ENCODE measurements at places on chromosomes 6 and 20.
A peak's percentile ranks its signal among the peaks of the same experiment; 100 is the strongest.

DNA sequence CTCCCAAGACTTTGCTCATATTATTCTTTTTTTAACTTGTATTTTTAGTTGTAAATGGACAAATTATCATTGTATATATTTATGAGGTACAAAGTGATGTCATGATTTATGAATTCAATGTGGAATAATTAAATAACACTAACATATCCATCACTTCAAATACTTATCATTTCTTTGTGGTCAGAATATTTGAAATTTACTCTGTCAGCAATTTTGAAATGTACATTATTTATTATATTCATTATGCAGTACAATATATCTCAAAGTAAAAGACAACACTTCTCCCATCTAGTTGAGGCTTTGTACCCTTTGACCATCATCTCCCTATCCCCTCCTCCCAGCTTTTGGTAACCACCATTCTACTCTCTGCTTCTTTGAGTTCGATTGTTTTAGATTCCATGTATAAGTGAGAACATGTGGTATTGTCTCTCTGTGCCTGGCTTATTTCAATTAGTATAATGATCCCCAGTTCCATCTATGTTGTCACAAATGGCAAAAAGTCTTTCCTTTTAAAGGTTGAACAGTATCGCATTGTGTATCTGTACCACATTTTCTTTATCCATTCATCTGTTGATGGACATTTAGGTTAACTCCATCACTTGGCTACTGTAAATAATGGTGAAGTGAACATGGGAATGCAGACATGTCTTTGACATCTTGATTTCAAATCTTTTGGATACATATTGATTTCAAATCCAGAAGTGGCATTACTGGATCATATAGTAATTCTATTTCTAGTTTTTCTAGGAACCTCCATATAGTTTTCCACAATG, 197.2 kb downstream of the KIF6 start:
- no peak for DNase-seq

- no peak for DNase-seq
Observed at GRCh38 chr6:134544737-134545136, 226.8 kb upstream of the SGK1 start.

- DNase-seq, result no peak
Observed at GRCh38 chr20:2805689-2806350, 5.4 kb upstream of the CPXM1 start.

- DNase-seq, result no peak
Observed at GRCh38 chr20:2768632-2769015, 31.8 kb downstream of the CPXM1 start.

DNA sequence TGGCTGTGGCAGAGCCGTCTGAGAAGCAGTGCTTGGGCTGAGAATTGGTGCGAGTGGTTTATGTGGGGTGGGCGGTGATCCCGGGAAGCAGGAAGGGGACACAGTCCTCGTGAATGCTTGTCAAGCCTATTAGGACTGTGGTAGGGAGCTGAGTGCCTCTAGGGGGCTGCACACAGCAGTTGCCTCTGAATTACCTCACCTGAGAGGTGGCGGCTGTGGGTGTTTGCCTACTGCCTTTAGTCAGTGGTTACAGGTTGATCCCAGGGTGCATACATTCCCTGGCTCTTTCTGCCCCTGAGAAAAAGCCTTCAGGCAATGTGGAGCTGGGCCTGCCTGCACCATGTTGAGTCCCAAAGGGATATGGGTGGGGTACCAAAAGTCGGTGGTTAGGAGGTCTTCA, 5.2 kb downstream of the AP5S1 start:
- no peak for DNase-seq

DNA sequence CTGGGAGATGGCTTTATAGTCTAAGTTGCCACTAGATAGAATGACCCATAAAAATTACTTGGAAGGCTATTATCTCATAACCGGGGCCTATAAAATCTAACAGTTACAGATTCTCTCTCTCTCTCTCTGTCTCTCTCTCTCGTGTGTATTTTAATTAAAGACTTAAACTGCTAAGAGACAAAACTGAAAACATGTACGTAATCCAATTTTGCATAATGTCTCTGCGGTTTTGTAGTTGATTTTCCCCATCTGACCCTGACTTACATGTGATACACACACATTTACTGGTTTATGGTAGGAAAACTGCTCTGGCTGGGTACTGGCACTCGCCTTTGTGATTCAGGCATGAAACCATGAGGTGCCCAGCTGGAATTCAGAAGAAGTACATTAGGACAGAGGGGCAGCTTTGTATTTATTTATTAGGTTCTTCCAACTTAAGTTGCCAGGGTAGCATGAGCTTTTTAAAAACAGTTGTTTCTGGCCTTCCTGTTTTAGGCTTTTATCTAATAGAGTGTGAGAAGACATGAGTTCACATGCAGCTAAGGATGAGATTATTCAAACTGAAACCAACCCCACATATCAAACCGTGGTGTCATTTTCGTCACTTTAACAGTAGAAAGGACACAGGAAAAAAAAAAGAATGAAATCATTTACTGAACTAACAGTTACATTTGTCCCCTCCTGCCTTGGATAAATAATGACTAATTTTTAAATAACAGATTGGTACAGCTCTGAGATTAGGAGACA, 182.5 kb downstream of the GMPR start:
- DNase-seq, result no peak

DNA sequence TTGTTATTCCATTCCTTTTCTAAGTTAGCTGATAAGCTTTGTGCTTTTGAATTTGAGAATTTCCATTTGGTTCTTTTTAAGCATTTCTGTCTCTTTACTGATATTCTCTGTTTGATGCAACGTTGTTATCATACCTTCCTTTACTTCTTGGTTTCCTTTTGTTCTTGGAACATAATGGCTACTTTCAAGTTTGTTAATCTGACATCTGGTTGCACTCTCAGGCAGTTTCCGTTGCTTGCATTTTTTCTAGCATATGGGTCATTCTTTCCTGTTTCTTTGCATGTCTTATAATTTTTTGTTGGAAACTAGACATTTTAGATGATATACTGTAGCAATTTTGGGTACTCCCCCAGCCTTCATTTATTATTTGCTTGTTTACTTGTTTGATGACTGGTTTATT, 12.5 kb downstream of the CDC5L start:
- DNase-seq, result no peak

- DNase-seq, result no peak
Observed at GRCh38 chr6:41814629-41815028, 27.1 kb downstream of the TOMM6 start.

DNA sequence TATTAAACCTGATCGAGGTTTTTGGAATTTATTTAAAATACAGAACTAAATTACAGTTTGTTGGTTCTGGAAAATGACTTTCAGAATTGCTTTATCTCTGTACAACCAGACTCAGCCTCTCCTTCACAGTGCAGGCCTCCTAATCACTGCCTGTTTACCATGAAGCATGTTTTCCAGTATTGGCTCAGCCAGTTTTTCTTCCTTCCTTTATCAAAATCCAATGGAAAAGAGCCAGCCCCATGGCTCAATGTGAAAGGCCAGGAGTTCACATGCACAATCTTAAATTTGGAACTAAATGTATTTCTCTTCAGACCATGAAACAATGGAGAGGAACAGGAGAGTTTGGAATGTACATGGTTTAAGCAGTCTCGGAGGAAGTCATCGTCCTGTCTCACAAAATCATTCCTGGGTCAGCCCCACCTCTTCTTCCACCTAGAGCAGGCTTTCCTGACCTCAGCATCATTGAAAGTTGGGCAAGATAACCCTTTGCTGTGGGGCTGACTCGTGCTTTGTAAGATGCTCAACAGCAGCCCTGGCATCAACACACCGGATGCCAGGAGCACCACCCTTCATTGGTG, 680.9 kb upstream of the AGPAT4 start:
- DNase-seq, result no peak

DNA sequence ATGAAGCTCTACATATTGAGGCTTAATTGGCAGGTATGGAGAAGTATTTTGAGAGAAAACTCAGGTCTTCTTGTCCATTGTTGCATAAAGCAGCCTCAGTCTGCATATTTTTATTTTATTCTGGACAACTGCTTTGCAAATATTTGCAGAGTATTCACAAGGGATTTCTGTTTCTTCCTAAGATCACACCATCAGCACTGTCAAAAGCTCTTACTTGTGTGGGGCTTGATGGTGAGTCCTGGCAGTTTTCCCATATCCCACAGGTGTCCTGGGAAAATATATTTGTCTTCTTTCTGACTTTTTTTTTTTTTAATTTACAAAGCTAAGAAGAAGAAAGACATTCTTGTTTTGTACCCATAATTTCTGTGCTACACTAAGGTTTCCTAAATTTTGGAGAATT, 16.9 kb upstream of the MLIP start:
- DNase-seq, result no peak

DNA sequence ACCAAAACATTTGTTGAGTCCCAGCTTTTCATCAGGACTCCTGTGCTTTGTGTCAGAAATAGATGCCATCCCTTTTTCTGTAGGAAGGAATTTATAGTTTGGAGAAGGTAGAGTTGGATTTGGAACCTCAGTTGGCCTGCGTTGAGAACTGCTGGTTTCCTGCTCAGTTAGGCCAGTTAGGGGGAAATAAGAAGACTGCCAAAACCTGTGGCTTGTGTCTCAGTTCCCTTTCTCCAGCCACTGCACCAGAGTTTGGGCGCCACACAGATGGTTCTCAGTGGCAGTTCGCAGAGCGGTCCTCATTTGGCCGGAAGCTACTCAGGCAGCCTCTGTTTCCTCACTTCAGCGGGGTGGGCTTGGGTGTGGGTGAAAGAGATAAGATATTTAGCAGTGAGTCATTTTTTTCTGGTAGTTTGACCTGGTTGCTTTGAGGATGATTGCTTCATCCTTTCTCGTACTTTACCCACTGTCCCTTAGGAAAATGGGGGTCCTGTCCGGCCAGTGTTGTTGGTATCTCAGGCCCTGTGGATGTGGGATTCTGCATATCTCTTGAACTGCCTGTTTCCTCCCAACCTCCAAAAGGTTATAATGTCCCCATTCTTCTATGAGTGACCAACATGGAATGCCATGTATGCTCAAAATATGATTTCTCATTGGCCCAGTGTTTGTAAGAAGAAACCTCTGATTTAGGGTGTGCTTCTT, 53.7 kb downstream of the JARID2 start:
- no peak for DNase-seq

DNA sequence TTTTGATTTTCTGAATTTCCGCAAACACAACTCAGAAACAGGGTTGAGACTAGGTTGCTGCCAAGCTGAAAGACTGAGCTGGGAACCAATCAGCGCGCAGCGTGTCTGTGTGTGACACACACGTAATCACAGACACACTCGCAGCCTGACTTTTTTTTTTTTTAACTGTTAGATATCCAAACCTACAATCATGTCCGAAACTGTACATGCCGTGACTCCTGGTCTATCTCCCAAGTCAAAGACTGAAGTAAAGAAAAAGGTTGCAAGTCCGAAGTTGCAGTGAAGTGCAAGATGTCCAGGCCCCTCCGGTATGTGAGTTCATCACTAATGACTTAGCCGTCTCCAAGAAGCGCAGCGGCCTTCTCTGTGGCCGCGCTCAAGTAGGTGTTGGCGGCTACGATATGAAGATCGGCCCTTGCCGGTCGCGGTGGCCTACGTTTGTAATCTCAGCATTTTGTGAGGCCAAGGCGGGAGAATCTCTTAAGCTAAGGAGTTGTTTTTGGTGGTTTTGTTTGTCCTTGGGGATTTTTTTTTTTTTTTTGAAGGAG, 108.2 kb downstream of the HFE start:
- DNase-seq, result no peak

DNA sequence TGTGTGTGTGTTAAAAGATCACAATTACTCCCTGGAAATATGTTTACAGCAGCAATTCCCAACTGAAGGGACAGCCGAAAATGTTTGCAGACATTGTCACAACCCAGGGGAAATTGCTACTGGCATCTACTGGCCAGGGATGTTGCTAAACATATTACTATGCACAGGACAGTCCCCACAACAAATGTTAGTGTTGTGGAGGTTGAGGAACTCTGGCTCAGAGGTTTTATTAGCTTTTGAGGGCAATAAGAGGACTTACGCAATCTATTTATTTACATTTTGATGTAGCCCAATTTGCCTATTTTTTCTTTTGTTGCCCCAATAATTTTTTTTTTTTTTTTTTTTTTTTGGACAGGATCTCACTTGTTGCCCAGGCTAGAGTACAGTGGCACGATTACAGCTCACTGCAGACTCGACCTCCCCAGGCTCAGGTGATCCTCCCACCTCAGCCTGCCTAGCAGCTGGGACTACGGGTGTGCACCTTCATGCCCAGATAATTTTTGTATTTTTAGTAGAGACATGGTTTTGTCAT, 154.1 kb downstream of the RPS12 start:
- no peak for DNase-seq

DNA sequence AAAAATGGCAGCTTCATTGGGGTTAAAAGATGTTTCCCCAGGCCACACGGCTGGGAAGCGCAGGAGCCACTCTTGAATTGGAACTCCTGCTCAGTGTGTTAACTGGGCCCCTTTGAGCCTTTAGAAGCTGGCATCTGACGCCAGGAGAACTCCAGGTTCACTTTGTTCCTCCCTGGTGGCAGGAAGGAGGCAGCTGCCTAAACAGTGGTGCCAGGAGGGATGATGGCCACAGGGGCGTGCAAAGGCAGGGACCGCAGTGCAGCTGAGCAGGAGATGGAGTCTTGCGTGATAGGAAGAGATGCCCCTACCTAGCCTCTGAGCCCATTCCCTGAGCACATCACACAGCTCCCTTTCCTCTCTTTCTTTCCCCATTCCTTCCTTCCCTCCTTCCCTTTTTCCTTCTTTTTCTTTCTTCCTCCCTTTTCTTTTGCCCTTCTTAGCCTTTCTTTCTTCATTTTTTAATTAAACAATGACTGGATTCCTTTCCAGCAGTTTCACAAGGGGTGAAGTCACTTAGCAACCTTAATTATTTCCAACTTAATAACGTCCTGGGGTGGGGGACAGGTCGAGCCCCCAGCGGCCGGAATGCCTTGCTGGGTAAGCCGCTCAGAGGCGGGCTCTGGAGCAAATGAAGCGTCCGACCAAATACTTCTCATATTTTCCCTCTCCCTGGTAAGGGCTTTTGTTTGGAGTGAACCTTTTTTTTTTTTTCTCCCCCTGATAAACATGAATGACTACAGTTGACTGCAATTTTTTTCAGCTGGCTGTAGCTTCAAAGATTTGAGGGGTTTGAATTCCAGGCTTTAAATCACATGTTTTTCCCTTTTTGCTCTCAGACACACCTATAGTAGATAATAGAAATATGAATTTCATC, 20.8 kb upstream of the BMP7 start:
- DNase-seq, result no peak

DNA sequence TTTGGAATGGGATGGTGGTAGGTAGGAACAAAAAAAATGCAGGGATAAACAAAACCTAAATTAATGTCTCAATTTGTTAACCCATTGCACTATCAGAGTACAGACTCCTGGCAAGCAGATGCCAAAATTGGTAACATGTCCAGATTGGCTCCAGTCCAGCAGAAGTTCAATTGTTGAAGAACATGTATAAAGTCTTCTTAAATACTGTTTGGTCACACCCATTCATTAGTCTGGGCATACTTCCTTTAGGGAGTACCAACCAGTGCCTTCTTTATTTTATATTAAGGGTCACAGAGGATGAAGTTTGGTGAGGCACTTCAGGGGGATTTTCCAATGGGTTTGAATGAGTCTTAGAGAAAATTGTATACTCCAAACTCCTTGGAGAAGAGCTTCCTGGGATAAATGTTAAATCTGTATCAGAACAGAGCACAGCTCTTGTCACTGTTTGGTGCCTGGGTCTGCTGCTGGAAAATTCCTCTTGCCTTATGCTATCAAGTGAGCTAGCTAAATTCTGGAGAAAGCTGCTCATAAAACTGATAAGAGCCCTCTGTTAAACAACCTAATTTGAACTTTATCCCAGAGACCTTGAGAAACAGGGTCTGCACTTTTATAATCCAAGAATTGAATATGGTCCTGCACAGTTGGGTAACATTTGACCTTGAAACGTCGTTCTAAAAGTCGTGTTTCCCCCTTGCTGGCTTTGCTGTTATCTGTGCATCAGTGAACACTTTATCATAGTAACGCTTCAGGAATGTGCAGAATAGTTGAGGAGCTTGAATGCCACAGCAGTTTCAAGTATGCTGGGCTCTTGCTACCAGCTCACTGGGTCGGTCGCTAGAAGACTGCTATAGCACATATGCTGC, 334.1 kb upstream of the CITED2 start:
- peak; percentile 34 for DNase-seq

Measured in H54 (cell line).